ENCODE measurements at places on chromosomes 13 and 19.

DNA sequence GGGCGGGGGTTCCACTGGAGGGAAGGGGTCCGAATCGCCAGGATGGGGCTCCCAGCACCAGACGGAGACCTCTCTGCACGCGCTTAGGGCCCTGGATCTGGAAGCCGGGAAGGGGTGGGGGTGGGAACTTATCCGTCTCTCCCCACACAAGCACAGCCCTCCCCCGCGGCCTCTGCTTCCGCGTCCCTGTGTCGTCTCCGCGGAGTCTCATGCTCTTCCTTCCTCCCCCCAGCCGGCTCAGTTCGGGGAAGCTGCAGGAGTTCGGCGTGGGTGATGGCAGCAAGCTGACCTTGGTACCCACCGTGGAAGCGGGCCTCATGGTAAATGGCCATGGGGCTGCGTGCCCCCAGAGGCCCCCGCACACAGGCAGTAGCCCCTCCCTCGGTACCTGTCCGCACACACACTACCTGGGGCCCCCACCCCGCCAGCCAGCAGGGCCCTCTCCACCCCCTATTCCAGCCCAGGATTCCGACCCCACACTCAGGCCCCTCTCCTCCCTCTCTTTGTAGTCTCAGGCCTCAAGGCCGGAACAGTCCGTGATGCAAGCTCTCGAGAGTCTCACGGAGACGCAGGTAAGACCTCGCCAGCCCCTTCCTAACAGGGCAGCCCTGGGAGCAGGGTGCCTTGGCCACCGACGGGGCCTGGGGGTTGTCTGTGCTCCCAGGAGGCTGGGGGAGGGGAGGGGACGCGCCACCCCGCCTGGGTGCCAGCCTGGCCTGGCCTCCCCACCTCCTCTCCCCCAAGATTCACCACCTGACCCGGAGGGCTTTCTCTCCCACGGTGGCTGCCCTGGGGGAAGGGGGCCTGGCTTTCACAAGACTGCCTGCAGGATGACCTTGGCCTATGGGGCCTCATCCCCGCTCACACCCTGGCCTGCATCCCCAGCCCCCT is 3.2 kb downstream of the MIDN start:
- DNase-seq, result no peak

DNA sequence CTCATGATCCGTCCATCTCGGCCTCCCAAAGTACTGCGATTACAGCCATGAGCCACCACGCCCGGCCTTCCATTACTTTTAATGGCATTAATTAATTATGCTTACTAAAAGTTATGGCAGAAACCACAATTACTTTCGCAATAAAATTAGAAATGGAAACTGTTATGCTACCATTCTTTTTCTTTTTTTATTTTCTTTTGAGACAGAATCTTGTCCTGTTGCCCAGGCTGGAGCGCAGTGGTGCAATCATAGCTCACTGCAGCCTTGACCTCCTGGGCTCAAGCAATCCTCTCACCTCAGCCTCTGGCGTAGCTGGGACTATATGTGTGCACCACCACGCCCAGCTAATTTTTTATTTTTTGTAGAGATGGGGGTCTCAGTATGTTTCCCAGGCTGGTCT is 4.6 kb upstream of the BST2 start:
- DNase-seq, result no peak

DNA sequence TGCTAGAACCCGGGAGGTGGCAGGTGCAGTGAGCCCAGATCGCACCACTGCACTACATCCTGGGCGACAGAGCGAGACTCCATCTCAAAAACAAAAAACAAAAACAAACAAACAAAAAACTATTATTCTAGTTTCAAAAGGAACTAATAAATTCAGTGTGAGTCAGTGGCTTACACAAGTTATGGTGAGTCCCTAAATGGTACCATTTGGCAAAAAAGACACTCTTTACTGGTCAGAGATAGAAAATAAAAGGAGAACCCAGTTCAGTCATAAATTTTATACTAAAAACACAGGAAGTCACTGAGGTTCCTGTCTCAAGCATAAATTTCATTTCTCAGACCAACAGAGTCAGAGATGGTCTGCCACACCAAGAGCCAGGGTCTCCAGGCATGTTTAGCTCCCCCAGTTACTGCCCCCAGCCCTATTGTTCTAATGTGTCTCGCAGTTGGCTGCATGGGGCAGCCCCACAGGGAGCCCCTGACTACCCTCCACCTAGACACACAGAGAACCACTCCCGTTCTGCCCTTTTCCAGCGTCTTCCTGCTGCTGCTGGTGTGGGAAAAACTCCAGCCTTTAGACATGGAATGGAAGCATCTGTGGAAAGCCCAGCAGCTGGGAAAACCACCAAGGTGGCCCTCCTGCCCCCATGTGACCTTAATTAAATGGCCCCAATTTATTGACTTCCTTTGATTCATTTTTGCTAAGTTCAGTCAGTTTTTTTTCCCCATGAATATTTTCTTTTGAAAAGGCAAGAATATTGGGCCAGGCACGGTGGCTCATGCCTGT is 12.2 kb downstream of the THSD1 start:
- DNase-seq, result no peak

DNA sequence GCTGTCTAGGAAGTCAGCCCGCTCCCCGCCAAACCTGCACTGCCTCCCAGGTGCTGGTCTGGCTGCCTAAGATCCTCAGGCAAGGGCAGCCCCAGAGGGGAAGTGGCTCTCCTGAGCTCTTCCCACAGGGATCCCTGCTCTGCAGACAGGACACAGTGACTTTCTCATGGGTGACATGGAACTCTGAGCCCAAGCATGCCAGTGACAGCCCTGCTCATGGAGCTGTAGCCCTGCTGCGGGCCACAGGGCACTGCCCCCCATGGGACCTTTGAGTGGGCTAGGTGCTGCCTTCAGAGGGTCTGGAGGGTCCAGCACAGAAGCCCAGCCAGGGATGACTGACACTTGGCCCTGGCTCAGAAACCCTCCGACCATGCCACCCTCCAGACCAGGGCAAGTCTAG is 109.1 kb downstream of the TUBA3C start:
- no peak for DNase-seq

DNA sequence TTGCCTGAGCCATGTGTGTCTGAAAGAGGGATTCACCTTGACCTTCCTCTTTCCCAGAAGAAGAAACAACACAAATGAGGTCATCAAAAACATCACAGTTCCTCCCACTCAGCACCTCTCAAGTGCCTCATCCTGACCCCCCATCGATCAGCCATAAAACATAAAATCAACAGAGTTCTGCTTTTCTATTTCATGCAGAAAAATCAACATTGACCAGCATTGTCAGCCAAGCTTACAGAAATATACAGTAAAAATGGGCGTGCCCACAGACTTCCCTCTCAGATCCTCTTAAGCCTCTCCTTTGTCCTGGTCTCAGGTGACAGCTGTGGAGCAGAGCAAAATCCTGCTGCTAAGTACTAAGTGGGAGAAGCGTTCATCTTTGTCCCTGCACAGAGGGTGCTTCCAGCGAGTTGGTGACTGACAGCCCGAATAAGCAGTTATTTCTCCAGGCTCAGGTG is 213.3 kb downstream of the OLFM4 start:
- no peak for DNase-seq

- DNase-seq, result no peak
These were observed 74.2 kb downstream of the SPACA7 start for GRCh38 chr13:112450118-112450903.

GRCh38 chr13:103097366-103097928 is 31.2 kb upstream of the SLC10A2 start:
- no peak for DNase-seq

- no peak for DNase-seq
These were observed 3.7 kb downstream of the RAB11B start for GRCh38 chr19:8393871-8394250.

GRCh38 chr19:55348317-55349034 is 6.0 kb downstream of the COX6B2 start:
- no peak for DNase-seq

GRCh38 chr13:44019651-44020050 is 139.9 kb downstream of the LACC1 start:
- DNase-seq, result no peak

DNA sequence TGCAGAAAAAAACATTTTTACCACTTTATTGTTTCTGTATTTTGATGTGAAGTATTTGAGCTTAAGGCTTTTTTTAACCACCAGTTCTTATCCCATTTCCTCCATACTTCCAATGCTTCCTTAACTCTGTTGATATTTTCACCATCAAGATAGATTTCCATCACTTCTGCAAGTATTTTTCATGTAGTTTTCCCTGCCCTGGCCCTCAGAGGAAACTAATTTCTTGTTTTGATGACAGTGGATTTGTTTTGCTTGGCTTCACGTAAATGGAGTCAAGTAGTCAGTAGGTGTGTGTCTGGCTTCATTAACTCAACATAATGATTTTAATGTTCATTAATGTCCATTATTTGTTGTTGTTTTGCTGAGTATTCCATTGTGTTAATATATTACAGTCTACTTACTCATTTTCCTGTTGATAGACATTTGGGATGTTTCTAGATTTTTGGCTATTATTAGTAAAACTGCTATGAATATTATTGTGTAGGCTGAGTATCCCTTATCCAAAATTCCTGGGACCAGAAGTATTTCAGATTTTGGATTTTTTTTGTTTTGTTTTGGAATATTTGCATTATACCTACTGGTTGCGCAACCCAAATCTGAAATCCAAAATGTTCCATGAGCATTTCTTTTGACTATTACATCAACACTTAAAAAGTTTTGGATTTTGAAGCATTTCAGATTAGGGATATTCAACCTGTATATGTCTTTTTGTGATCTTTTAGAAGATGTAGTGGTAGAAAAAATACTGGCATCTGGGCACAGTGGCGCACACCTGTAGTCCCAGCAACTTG is 23.3 kb downstream of the ZNF582 start:
- no peak for DNase-seq

DNA sequence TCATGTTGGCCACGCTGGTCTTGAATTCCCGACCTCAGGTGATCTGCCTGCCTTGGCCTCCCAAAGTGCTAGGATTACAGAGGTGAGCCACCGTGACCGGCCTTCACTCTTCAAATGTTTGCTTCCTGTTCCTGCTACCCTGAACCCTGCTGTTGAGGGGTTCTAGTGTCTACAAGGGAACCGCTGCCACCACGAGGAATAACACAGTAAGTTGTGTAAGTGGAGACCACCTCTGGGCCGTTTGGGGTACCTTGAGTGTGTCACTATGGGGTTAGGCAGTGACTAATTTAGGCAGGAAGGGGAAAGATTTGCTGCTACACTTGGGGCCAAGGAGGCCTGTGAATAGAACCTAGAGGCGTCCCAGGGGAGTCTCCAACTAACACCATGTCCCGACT is 2.2 kb upstream of the MYADM start:
- no peak for DNase-seq

DNA sequence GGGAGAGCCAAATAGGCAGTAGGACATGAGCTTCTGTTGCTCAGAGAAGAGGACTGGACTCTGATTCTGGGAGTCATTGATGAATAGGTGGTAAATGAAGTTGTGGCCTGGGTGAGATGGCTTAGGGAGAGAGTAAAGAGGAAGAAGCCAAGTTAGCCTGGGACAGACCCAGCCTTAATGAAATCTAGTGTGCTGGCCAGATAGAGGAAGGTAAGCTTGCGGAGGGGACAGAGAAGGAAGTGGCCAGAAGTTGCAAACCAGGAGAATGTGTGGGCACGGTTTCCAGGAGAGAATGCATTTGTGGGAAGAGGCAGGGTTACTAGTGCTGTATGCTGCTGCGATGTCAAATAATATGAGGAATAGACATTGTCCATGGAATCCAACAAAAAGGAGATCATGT is 83.3 kb upstream of the OLFM4 start:
- no peak for DNase-seq

GRCh38 chr13:73671732-73672131 is 462.5 kb downstream of the KLF12 start:
- DNase-seq, result no peak

DNA sequence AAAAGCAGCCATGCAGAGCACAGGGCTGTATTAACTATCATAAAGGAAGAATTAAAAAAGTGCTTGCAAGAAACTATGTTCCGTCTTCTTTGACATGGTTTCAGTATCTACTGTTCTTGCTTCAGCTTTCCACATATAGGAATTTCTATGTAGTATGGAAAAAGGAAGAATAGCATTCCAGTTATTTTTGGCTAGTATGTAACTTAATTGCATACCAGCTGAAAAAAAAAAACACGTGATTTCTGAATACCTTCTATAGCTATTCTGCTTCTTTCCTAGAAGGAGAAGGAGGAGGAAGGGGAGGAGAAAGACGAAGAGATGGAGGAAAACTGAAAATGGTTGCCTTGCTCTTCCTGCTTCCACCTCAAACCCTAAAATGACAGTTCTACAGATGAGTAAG is 619.0 kb downstream of the KCTD12 start:
- no peak for DNase-seq

GRCh38 chr13:45411221-45411620 is 7.0 kb downstream of the SLC25A30 start:
- DNase-seq, result no peak

DNA sequence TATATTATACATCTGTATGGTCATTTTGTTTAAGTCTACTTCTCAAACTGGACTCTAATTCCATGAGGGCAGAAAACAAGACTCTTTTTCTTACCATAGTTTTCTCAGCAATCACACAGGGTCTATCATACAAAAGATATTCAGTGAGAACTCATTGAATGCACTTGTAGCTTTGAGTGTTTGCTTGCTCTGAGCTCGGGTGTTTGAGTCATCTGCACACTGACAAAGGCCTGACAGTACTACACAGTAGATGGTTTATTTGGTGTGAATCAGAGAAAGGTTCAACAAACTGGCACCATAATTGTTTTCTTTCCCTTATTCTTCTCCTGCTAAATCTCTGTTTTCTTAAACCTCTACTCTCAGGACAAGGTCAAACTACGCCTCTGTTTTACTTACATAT is 586.4 kb downstream of the LMO7 start:
- DNase-seq, result no peak

DNA sequence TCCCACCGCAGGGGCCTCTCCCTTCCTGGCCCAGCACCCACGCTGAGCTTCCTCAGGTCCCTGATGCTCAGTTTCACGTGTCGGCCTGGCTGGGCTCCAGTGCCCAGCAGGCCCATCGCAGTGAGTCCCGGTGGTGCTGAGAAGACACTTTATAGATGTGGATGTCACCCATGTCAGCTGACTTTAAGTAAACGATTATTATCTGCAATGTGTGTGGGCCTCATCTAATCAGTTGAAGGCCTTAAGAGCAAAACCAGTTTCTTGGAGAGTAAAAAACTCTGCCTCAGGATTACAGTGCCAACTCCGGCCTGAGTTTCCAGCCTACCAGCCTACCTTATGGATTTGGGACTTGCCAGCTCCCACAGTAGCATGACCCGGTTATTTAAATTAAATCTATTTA is 17.3 kb upstream of the SMIM17 start:
- DNase-seq, result no peak

DNA sequence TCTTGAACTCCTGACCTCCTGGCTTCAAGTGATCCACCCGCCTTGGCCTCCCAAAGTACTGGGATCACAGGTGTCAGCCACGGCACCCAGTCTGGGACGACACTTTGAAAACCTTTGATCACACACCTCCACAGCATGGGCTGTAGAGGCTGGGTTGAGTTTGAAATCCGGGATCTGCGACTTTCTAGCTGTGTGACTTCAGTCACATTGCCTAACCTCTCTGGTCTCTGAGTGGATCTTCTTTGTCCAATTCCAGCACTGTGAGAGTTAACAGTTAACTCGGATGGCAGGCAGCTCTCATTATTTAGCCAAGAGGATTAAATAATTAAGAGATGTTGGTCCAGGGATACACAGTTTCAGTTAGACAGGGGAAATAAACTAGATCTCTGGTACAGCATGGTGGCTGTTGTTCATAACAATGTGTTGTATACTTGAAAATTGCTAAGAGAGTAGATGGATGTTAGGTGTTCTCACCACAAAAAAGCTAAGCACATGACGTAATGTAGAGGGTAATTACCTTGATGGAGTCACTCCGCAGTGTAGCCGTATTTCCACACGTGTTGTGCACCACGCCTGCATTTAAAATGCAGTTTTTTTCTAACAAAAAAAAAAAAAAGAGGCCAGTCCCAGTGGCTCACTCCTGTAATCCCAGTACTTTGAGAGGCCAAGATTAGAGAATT is 1.9 kb downstream of the GALP start:
- DNase-seq, result no peak
